Mucosa of descending colon (tissue), 3 donors: ENCODE measurements at places on chromosomes 5 and 9. TPM values are rescaled to one million over a fixed set of nuclear protein-coding genes. Genes with fewer than 3 reads are reported as not detected.

NDUFS6 gene
- 39.3 TPM for total RNA-seq

DMRT2 gene
- 10.2 TPM for total RNA-seq

- DNase-seq: no peak
Observed at GRCh38 chr5:56088967-56089829, 94.4 kb upstream of the IL6ST start.

GRCh38 chr9:127163409-127163808, 41.0 kb upstream of the ANGPTL2 start:
- no peak for DNase-seq

CCL28 gene
- 91.1 TPM for total RNA-seq

GRCh38 chr5:160260881-160261815, 31.8 kb downstream of the FABP6 start:
- peak; percentile 75 for DNase-seq

EGFLAM gene
- total RNA-seq: 0.84 TPM

PITX1 gene
- 6.2 TPM for total RNA-seq
